Stimulated activated naive CD4-positive, alpha-beta T cell treated with Interleukin-2 at 50 U/mL for 16 hours (primary cell): ENCODE measurements at places on chromosomes 13 and 19.

GRCh38 chr13:98847780-98848179, 95.3 kb upstream of the SLC15A1 start:
- no peak for DNase-seq

- DNase-seq: no peak
These were observed 15.7 kb upstream of the PGLS start for GRCh38 chr19:17495639-17496296.

GRCh38 chr19:4390017-4390566, 10.3 kb downstream of the SH3GL1 start:
- DNase-seq: no peak

DNA sequence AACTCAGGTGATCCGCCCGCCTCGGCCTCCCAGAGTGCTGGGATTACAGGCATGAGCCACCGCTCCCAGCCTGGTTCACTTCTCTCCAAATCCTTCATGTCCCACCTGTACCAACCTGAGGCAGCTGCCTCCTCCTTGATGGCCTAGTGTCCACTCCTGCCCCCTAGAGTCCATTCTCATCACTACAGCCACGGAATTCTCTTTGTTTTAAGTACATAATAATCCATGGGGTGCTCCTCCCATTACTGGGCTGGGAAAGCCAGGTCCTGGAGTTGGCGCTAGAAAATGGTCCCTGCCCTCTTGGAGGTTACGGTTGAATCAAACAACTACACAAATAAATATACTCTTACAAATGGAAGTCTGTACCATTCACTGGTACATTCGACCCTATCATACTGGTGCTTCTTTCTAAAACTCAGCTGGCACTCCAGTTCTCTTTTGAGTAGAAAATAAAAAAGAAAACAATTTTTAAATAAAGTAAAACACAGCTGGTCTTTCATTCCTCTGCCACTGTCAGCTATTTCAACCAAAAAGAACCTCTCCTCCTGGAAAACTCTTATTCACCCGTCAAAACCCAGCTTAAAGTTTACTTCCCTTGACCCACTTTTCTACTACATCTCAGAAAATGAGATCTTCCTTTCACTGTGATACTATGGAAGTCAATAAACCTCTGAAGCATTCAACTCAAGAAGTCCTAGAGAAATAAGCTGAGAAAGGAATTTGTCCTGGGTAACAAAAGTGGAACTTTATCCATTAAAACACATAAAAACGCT, 22.4 kb upstream of the ARHGEF18 start:
- no peak for DNase-seq

DNA sequence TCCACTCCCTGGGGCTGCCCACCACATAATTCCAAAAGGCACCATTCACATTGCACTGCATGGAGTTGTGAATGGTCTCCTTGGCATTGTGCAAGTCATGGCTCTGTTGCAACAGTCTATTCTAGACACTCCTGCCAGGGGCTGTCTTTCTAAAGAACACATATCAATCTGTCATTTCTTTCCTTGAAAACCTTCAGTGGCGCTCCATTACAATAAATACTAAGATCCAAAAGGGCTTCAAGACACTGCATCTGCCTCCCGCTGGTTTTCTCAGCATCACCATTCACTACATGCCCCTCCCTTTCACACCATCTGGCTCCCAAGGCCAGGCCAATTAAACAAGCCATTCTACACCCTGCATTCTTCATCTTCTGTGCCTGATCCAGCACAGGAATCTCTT, 32.2 kb upstream of the TM9SF2 start:
- DNase-seq: no peak

DNA sequence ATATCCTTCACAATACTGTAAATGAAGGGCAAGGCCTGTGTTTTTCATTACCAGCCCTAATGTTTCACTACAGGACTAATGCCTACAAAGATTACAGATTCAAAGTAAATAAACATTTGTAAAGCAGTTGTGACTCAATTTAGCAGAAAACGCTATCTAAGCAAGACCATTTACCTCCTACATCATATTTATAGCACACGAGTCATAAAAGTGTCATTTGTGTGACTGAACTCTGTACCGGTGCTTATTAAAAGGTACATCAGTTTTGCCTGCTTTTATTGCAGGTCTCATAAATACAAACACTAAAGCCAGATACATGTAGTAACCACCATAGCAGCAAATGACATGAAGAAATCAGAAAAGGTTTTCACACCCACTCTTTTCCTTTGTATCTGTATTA, 61.5 kb upstream of the SLC15A1 start:
- DNase-seq: no peak

GRCh38 chr13:44368062-44368591, 5.5 kb upstream of the SERP2 start:
- DNase-seq: no peak

GRCh38 chr13:68107667-68108066, 877.5 kb upstream of the PCDH9 start:
- no peak for DNase-seq

DNA sequence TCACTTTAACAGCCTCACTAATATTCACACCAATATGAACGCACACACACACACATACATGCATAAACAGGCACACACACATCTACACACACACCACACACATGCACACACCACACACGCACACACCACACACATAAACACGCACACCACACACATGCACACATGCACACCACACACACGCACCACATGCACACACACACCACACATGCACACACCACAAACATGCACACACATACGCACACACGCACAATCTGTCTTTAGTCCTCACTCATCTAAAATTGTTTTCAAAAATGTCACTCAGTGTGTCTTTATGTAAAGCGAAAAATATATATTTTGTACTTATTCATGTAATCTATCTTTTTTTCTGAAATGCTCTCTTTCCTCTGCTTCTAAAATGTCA, 158.1 kb upstream of the SGCG start:
- no peak for DNase-seq

DNA sequence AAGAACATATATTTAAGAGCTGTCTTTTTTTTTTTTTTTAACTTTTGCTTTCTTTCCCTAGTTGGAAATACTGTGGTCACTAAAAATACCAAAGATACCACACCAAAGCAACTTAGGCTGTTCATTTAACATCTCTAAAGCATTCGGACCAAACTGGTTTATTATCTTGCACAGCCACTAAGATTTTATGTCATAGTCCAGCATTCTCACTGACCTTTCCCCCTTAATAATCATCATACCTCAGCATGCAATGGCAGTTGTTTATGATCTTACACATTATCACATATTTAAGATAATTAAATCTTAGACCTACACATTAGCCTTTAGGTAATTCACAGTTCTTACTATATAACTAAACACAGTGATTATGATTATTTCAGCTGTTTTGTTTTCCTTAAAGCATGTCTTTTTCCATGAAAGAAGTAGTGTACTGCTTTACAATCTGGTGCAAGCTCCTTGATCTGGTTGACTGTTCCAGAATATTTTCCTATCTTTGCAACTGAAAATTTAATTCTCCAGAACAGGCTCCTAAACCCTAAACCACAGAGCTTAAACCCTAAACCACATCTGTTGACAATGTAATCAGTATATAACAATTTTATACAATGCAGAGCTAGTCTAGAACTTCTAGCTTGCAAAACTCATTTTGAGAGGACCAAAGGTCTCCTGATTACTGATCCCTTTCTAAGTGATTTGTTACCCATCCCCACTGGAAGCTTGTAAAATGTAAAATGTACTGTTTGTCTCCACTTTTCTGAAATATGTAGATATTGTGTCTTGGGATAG, 74.2 kb downstream of the CDK8 start:
- no peak for DNase-seq

DNA sequence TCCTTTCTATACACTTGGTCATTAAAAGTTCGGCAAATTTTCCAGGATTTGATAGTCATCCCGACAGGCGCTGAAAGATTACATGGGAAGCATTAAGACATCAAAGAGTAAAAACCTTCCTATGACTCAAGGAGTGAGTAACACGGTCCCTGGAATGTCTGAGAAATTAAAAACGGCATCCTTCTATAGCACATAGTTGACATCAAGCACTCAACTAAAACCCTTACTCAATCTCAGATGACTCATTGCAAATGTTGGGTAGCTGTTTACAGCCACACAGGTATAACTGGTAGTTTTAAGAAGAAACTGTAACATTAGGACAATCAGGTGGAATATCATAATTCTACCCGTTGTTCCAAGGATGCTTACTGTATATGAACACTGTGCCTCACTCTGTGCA, 6.4 kb upstream of the LGALS13 start:
- DNase-seq: no peak
